ENCODE measurements at places on chromosomes 1 and 21. TPM values are rescaled to one million over a fixed set of nuclear protein-coding genes. Genes with fewer than 3 reads are reported as not detected.

GRCh38 chr1:240602189-240602588 lies 9.8 kb downstream of the GREM2 start:
- peaks cover 4% of the 10 kb centered on the region for H3K4me1 ChIP-seq
- H3K27me3 ChIP-seq: no peaks in the 10 kb centered on the region
- H3K36me3 ChIP-seq: peaks cover 2% of the 10 kb centered on the region
- peak; percentile 35 for DNase-seq
- H3K4me3 ChIP-seq: no peak overlapping the region
- H3K27ac ChIP-seq: no peak overlapping the region

GRCh38 chr1:62295921-62296491 lies 23.2 kb downstream of the KANK4 start:
- no peak overlapping the region for H3K27ac ChIP-seq
- peak; percentile 38 for DNase-seq
- no peaks in the 10 kb centered on the region for H3K4me1 ChIP-seq
- no peaks in the 10 kb centered on the region for H3K36me3 ChIP-seq
- no peak overlapping the region for H3K4me3 ChIP-seq

- no peaks in the 10 kb centered on the region for H3K27me3 ChIP-seq
- H3K4me3 ChIP-seq: no peak overlapping the region
- no peak overlapping the region for H3K27ac ChIP-seq
Observed at GRCh38 chr1:60886793-60887331, 195.5 kb upstream of the NFIA start.

GRCh38 chr1:156241311-156241811 lies 623 bp upstream of the BGLAP start:
- no peak overlapping the region for H3K27ac ChIP-seq
- H3K4me3 ChIP-seq: no peak overlapping the region
- H3K4me1 ChIP-seq: peaks cover 2% of the 10 kb centered on the region
- peaks cover 12% of the 10 kb centered on the region for H3K27me3 ChIP-seq
- peaks cover 24% of the 10 kb centered on the region for H3K36me3 ChIP-seq
- peak; percentile 47 for DNase-seq

The MRPS14 gene
- 22.0 TPM for total RNA-seq

DNA sequence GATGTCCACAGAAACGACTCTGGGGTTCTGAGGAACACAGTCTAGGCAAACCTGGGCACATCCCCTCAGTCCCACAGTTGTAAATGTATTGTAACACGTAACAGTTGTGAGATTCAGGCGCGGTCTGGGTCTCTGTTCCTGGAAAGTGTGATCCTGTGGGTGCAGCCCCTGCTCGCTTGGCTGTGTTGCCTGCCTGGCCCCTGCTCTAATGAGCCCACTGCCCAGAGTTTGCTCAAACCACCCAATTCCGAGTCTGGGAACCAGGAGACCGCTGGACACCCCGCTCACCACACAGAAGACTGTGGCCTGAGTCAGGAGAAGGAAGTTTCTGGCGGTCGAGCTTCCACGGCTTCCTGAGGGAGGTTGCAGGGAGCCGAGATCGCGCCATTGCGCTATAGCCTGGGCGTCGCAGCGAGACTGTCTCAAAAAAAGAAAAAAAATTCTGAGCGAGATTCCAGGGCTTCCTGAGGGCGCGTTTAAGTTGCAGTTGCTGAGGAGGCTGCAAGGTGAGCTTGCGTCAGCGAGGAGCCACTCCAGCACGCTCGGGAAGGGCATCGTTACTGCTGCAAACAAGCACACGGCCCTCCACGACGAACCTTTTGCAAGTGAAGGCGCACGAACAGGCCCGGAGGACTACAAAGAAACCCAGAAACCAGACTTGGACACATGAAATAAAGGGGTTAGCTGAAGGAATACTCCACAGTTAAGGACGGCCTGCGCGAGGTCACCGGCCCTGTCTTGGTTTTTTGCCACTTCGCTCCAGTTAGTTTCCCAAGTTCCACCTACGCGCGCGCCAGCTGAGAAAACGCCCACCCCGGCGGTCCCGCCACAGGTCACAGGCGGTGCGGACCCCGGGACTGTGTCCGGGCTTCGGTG lies 1.1 kb downstream of the C21orf58 start:
- no peaks in the 10 kb centered on the region for H3K27me3 ChIP-seq
- peak overlapping the region; percentile 73 for H3K4me3 ChIP-seq
- peak; percentile 47 for DNase-seq
- peaks cover 11% of the 10 kb centered on the region for H3K4me1 ChIP-seq
- H3K36me3 ChIP-seq: peaks cover under 1% of the 10 kb centered on the region

The ROR1 gene
- 10.0 TPM for total RNA-seq

- H3K4me3 ChIP-seq: no peak overlapping the region
- peaks cover 3% of the 10 kb centered on the region for H3K36me3 ChIP-seq
- no peak for DNase-seq
- H3K27ac ChIP-seq: no peak overlapping the region
- no peaks in the 10 kb centered on the region for H3K27me3 ChIP-seq
- H3K4me1 ChIP-seq: peaks cover 2% of the 10 kb centered on the region
Observed at GRCh38 chr1:63624911-63625310, 31.7 kb downstream of the PGM1 start.

GRCh38 chr1:184031409-184032107 lies 6.0 kb downstream of the COLGALT2 start:
- H3K36me3 ChIP-seq: no peaks in the 10 kb centered on the region
- no peak overlapping the region for H3K27ac ChIP-seq
- H3K4me3 ChIP-seq: no peak overlapping the region
- H3K4me1 ChIP-seq: 0 out of 2 replicates have a peak, but pooled peaks cover 6% of the 10 kb centered on the region
- no peak for DNase-seq
- no peaks in the 10 kb centered on the region for H3K27me3 ChIP-seq

- H3K4me3 ChIP-seq: no peak overlapping the region
- no peaks in the 10 kb centered on the region for H3K27me3 ChIP-seq
- H3K27ac ChIP-seq: no peak overlapping the region
- peaks cover 33% of the 10 kb centered on the region for H3K36me3 ChIP-seq
- DNase-seq: no peak
- peaks cover 7% of the 10 kb centered on the region for H3K4me1 ChIP-seq
Observed at GRCh38 chr1:17434601-17435000, 4.9 kb downstream of the RCC2 start.

The FGR gene
- total RNA-seq: not detected

GRCh38 chr1:183003203-183003602 lies 20.0 kb upstream of the LAMC1 start:
- no peaks in the 10 kb centered on the region for H3K27me3 ChIP-seq
- peaks cover 1% of the 10 kb centered on the region for H3K4me1 ChIP-seq
- no peak overlapping the region for H3K27ac ChIP-seq
- H3K36me3 ChIP-seq: no peaks in the 10 kb centered on the region
- H3K4me3 ChIP-seq: no peak overlapping the region

GRCh38 chr1:13617108-13617507 lies 33.5 kb downstream of the PDPN start:
- H3K36me3 ChIP-seq: no peaks in the 10 kb centered on the region
- H3K27me3 ChIP-seq: no peaks in the 10 kb centered on the region
- no peak for DNase-seq
- H3K4me1 ChIP-seq: peaks cover 2% of the 10 kb centered on the region
- peak overlapping the region; percentile 100 for H3K27ac ChIP-seq
- no peak overlapping the region for H3K4me3 ChIP-seq

The OR2T33 gene
- total RNA-seq: not detected

- H3K27me3 ChIP-seq: peaks cover 43% of the 10 kb centered on the region
- no peaks in the 10 kb centered on the region for H3K36me3 ChIP-seq
- H3K27ac ChIP-seq: no peak overlapping the region
- no peaks in the 10 kb centered on the region for H3K4me1 ChIP-seq
- peak overlapping the region; percentile 56 for H3K4me3 ChIP-seq
Observed at GRCh38 chr1:218164930-218165700, 120.0 kb upstream of the RRP15 start.

- H3K4me1 ChIP-seq: no peaks in the 10 kb centered on the region
- H3K36me3 ChIP-seq: no peaks in the 10 kb centered on the region
- DNase-seq: peak; percentile 63
- peaks cover 6% of the 10 kb centered on the region for H3K27me3 ChIP-seq
Observed at GRCh38 chr21:32826329-32827167, 55.0 kb upstream of the PAXBP1 start.

DNA sequence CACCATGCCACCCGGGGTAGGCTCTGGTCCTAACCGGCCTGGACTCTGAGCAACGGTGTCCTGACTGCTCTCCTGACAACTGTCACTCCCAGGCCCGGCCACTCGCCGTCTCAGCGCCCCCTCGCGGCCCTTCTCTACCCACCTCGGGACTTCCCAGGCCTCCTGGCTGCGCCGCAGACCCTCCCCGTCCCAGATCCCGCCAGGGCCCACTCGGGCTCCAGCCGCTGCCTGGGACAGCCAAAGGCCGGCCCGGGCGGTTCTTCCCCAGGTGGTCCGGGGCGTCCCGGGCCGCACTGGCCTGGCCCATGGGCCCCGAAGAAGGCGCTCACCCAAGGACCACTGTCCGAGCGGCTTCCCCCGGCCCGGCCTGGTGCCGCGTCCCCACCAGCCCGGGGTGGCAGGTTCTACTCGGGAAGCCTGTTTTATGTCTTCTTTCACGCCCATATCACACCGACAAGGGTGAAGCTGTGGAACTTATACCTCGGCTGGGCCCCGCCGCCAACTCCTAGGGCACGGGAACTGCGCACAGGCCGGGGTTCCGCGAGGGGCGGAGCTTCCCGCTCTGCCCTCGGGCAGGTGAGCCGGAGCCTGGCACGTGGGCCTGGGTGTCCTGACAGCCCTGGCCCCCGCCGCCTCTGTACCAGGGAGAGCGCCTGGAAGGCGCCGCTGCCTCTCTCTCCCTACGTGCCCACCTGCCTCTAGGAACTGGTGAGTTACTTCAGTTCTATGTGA lies 138.3 kb downstream of the TTLL7 start:
- H3K4me1 ChIP-seq: no peaks in the 10 kb centered on the region
- no peak for DNase-seq
- H3K4me3 ChIP-seq: peak overlapping the region; percentile 7
- H3K36me3 ChIP-seq: no peaks in the 10 kb centered on the region

DNA sequence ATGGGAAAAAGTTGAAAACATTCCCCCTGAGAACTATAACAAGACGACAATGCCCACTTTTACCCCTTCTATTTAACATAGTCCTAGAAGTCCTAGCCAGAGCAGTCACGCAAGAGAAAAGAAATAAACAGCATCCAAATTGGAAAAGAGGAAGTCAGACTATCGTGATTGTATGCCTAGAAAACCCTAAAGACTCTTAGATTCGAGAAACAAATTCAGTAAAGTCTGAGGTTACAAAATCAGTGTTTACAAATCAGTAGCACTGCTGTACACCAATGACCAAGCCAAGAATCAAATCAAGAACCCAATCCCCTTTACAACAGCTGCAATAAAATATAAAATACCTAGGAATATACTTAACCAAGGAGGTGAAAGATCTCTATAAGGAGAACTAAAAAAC lies 72.4 kb downstream of the POU2F1 start:
- no peak overlapping the region for H3K4me3 ChIP-seq
- 0 out of 2 replicates have a peak, but pooled peaks cover 2% of the 10 kb centered on the region for H3K4me1 ChIP-seq
- H3K27me3 ChIP-seq: no peaks in the 10 kb centered on the region
- H3K27ac ChIP-seq: no peak overlapping the region

GRCh38 chr1:107842241-107842640 lies 122.7 kb downstream of the VAV3 start:
- no peaks in the 10 kb centered on the region for H3K36me3 ChIP-seq
- H3K4me3 ChIP-seq: no peak overlapping the region
- no peak overlapping the region for H3K27ac ChIP-seq
- H3K27me3 ChIP-seq: no peaks in the 10 kb centered on the region
- DNase-seq: no peak

The SEC16B gene
- 4.3 TPM for total RNA-seq

The SELE gene
- not detected for total RNA-seq

DNA sequence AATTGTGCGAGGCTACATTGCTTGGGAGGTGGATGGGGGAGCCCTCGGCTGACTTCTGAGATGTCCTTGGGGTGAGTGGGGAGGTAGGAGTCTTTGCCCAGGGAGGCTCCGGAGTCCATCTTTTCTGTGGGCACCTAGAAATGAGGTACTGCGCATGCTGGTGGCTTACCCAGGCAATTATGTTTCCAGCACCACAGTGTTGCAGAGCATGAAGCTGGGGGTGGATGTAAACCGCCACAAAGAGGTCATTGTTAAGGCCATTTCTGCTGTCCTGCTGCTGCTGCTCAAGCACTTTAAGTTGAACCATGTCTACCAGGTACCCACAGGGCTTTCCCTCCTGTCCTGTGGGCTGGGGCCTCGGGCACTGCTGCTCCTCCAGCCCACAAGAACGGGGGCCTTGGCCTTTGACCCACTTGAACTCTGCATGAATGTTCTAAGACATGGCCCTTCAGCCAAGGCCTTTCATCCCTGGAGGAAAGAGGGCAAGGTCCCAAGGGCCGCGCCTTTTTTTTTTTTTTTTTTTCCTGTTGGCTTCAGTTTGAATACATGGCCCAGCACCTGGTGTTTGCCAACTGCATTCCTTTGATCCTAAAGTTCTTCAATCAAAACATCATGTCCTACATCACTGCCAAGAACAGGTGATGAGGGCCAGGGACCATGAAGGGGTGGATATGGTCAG lies 14.6 kb downstream of the STRIP1 start:
- H3K27me3 ChIP-seq: no peaks in the 10 kb centered on the region
- peaks cover 14% of the 10 kb centered on the region for H3K4me1 ChIP-seq
- DNase-seq: no peak
- H3K4me3 ChIP-seq: no peak overlapping the region
- H3K36me3 ChIP-seq: peaks cover 74% of the 10 kb centered on the region
- no peak overlapping the region for H3K27ac ChIP-seq

The CDC7 gene
- total RNA-seq: 6.9 TPM

DNA sequence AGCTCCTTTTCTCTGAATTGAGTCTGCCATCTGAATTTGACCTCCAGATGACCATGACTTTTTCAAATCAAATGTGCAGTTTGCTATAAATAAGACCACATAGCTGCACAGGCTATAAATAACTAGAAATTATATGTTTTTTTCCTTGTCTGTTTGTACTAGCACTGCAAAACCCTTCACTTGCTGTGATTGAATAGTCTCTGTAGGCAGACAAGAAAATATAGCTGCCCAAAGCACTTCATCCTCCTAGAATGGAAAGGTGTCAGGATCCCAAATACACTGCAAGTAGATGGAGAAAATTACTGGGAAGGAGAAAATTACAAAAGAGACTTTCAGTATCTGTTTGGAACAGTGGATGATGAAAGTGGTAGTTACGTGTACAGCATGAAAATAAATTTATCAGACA lies 175.8 kb downstream of the APP start:
- no peak overlapping the region for H3K4me3 ChIP-seq
- H3K4me1 ChIP-seq: no peaks in the 10 kb centered on the region
- DNase-seq: no peak
- no peaks in the 10 kb centered on the region for H3K27me3 ChIP-seq

DNA sequence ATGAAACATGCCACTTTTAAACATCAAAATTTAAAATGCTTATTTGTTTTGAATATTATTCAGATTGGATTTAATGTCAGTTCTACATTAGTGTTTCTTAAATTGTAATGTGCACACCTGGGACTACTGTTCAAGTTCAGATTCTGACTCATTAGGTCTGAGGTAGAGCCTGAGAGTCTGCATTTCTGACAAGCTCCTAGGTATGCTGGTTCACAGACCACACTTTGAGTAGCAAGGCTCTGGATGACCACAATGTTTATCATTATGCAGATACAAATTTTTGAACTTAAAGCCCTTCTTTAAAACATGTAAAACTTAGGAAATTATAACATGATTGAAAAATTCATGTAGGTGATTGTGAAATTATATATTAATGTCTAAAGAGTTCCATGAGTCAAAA lies 40.2 kb downstream of the TTLL7 start:
- peak; percentile 41 for DNase-seq
- no peak overlapping the region for H3K4me3 ChIP-seq
- peaks cover 2% of the 10 kb centered on the region for H3K4me1 ChIP-seq
